ENCODE measurements at places on chromosomes 4 and X.

DNA sequence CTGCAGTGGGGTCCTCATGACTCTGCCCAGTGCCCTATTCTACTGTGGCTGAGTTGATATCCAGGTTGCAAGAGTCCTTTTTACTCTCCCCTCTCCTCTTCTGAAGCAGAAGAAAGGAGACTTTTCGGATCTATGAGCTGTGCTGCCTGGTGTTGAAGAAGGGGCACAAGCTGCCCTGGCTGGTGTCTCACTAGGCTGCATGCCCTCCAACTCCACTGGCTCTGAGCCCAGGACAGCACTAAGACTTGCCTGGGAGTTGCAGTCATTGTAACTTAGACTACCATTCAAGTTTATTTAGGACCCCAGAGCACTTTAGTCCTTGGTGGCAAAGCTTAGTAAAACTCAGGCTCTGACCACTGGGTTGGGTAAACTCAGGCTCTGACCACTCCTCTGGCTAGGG, 89.4 kb downstream of the GABRB1 start:
- no peak overlapping the region for H3K4me3 ChIP-seq
- H3K36me3 ChIP-seq: no peaks in the 10 kb centered on the region
- no peaks in the 10 kb centered on the region for H3K27me3 ChIP-seq
- no peak overlapping the region for H3K27ac ChIP-seq

DNA sequence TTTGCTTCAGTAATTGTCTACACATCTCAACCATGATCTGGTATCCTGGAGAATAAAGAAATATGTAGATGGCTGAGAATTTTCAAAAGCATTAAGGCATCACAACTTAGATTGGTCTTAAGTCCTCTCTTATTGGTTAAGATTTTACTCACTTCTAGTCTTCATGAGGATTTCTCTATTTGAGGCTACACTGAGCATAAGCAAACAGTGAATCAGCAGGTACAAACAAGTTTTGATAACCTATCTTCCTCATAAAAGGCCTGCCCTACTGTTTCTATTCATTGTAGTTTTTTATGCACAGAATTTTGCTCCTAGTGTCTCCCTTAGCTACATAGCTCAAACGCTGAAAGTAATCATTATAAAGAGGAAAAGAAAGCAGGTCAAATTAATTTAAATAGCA, 460.7 kb upstream of the RPS6KA3 start:
- no peaks in the 10 kb centered on the region for H3K36me3 ChIP-seq
- no peaks in the 10 kb centered on the region for H3K4me1 ChIP-seq
- no peak for DNase-seq
- no peak overlapping the region for H3K4me3 ChIP-seq
- H3K27ac ChIP-seq: no peak overlapping the region
- no peaks in the 10 kb centered on the region for H3K27me3 ChIP-seq

DNA sequence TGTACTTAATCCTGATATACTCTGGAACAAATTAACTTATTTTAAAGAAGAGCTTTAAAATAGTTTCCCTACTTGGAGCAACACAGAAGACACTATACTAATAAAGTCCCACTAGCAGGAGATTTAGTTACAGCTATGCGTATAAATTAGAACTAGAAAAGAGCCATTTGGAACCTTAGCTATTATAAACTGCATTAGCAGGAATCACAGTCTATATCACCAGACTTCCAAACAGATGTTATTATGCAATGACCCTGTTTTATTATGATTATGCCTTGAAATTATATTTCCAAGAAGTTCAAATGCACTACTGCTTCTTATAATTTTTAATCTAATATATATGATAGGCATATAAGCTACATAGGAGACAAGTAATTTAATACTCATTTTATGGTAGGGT, 95.5 kb upstream of the WDR44 start:
- no peaks in the 10 kb centered on the region for H3K36me3 ChIP-seq
- H3K4me1 ChIP-seq: no peaks in the 10 kb centered on the region
- H3K27ac ChIP-seq: no peak overlapping the region
- no peak overlapping the region for H3K4me3 ChIP-seq
- no peaks in the 10 kb centered on the region for H3K27me3 ChIP-seq

DNA sequence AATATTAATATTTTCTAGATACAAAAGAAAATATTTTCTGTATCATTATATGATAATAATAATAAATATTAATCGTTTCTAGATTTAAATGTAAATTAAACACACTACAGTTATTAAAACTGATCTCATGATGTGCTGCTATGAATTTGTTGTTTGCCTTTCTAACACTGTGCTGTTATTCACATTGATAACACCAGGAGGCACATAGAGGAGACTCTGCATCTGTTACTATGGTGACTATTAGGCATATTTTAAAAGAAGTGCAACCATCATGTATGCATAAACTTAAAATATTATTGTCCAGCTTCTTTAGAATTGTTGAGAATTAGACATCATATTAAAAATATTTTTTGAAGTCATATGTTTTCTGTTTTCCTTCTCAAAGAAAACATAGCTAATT, 11.8 kb upstream of the PDGFC start:
- H3K27ac ChIP-seq: no peak overlapping the region
- DNase-seq: no peak
- H3K4me1 ChIP-seq: no peaks in the 10 kb centered on the region
- H3K36me3 ChIP-seq: no peaks in the 10 kb centered on the region
- H3K27me3 ChIP-seq: no peaks in the 10 kb centered on the region

- H3K4me1 ChIP-seq: no peaks in the 10 kb centered on the region
- H3K27ac ChIP-seq: no peak overlapping the region
- no peak overlapping the region for H3K4me3 ChIP-seq
- DNase-seq: peak; percentile 24
These were observed 321.3 kb downstream of the PTTG2 start for GRCh38 chr4:38281371-38282071.

GRCh38 chr4:74517996-74518395, 73.1 kb downstream of the AREG start:
- no peak for DNase-seq
- no peaks in the 10 kb centered on the region for H3K4me1 ChIP-seq
- no peaks in the 10 kb centered on the region for H3K36me3 ChIP-seq
- no peak overlapping the region for H3K27ac ChIP-seq

Measured in mesenchymal stem cell (in vitro differentiated cells and primary cell).